NCI-H146 (cell line): ENCODE measurements at places on chromosomes 4 and X.

- no peak for DNase-seq
These were observed 1.1 kb downstream of the XIAP start for GRCh38 chrX:123860983-123861382.

DNA sequence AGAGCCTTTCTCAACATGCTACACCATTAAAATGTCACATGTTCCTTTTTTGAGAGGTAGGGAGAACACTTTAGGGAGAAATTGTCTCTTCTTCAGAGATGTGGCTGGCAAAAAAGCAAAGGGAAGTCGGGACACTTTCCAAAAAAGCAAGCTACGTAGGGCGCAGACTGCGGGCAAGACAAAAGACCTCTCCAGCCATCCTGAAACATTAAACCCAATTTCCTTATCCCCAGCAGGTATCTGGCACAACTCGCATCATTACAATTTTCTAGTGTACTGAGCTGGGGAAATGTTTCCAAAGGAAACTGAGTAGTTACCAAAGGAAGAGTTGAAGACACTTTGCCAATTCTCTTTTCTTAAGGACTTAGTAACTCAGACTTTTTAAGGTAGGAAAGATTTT, 116.0 kb downstream of the PACRGL start:
- DNase-seq, result no peak

DNA sequence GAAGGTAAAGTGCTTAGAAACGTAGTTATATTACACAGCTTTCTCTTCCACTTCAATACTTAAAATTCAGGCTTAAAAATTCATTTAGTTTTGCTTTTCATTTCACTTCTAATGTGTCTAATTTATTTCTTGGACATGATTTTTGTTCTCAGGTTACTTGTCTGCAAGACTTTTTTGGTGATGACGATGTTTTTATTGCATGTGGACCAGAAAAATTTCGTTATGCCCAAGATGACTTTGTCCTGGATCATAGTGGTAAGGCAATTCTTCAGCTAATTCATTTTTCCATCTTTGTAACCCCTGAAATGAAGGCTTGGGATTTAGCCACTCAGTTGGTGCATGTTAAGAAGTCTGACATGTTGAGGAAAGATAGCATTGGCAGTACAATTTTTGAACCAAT, 114.7 kb downstream of the DCLK2 start:
- no peak for DNase-seq

- DNase-seq, result no peak
These were observed 42.8 kb downstream of the BCORL1 start for GRCh38 chrX:130025256-130025655.

DNA sequence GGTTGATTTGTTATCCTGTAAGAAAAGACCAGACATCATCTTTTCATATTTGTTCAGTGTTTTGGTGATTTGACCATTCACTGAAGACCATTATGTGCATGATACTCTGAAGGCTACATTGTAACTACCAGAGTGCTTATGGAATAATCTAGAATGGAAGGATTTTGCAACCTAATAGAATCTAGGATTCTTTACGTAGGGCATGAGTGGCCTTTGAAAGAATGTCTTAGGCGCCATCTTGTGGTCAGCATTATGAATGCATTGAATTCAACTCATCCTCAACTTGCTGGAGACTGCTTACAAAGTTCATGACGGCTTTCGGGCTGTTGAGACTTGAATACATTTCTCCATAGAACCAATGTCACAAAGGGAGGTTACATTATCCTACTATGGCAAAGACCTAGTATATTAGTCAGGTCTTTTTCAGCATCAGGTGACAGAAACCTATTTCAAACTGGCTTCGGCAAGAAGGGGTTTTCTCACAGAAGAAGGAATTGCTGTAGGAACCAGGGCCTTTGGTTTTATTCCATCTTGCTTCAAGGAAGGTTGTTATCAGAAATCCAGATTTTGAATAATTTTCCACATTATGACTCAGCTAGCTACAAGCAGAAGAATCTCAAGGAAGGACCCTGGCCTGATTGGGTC, 104.1 kb downstream of the GPAT3 start:
- DNase-seq, result peak; percentile 1

- DNase-seq, result no peak
These were observed 497 bp upstream of the GRPEL1 start for GRCh38 chr4:7068279-7068842.

- DNase-seq, result no peak
These were observed 763.0 kb downstream of the DMD start for GRCh38 chrX:32448320-32448719.

GRCh38 chrX:71118985-71119535, 664 bp downstream of the MED12 start:
- peak; percentile 8 for DNase-seq

DNA sequence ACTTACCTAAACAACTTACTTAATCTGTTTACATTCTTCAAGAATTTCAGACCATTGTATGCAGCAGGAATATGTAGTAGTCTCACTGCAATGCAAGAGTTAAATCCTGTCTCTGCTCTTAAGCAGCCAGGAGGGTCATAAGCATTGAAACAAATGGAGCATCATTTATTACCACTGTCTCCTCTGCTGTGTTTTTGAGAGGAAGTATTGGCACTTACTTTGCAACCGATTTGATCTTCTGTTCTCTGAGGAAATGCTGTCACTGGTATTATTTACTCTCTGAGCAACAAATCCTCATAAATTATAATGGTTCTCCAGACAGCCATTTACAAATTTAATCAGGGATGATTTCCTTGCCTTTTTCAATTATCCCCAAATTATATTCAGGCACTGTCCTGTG, 1367.1 kb downstream of the STIM2 start:
- DNase-seq, result no peak

DNA sequence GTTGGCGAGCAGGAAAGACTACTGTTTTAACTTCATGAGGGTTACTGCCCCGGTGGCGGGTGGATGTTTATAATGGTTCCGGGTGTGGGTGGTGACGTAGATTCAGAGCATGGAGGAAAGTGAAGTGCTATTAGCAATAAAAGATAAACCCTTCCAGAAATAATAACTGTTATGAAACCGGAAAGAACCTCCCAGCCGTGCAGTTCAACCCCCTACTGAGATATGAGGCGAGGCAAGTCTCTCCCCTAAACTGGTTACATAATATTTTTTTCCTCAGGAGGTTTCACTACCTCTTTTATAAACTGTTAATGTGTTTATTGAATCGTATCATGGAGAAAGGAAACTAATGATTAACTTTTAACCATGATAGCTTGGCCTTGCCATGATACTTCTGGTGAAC, 33.9 kb upstream of the STIM2 start:
- no peak for DNase-seq

- no peak for DNase-seq
These were observed 242.7 kb downstream of the BCOR start for GRCh38 chrX:39854772-39855747.

- peak; percentile 3 for DNase-seq
These were observed 80.3 kb upstream of the LSM6 start for GRCh38 chr4:146095091-146095690.

GRCh38 chr4:94927696-94928095, 169.9 kb downstream of the BMPR1B start:
- DNase-seq, result no peak

DNA sequence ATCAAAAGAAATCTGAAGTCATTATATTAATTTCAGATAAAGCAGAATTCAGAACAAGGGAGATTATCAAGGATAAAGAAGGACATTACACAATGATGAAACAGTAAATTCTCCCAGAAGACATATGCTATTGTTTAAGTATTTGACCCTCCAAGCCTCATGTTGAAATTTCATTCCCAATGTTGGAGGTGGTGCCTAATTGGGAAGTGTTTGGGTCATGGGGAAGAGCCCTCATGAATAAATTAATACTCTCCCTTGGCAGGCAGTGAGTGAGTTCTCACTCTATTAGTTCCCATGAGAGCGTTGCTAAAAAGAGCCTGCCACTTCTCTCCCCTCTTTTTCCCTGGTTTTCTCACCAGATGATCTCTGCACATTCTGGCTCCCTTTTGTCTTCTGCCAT, 249.9 kb upstream of the GRIA3 start:
- DNase-seq, result no peak

- DNase-seq, result no peak
These were observed 67.4 kb upstream of the CLCN4 start for GRCh38 chrX:10089378-10089795.

DNA sequence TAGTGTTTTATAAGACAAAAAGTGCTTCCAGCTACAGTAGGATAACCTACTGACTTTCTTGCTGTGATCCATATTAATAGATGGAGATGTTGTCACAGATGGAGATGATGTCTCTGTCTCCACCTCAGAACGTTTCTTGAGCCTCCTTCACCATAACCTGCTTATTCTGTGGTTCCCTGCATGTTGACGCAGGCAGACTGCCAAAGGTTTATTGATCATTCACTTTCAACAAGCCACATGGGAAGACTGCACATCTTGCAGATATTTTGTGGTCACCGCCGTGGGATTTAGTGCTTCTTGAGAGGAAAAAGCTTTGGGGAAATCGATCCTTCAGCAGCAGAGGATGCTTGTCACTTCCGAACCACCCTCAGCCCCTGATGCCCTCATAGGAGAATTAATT, 943.0 kb upstream of the PRKX start:
- DNase-seq, result no peak

- no peak for DNase-seq
These were observed 9.5 kb downstream of the CXCL13 start for GRCh38 chr4:77615153-77615552.

DNA sequence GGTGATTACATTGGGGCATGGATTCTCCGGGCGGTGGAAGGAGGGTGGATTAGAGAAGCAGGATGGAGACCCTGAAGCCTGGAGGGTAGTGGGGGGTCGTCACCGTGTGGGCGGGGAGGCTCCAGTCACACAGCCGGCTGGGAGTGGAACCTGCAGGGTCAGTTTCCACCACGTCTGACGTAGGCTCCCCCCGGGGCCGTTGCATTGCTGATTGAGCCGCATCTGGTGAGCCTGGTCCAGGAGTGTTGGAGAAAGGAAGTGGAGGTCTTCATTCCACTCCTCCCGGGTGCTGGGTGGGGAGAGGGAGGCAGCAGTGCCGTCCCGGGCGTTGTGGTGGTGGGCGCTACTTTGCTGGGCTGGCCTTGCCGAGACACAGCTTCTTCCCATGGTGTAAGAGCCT, 28.1 kb downstream of the TBC1D14 start:
- no peak for DNase-seq

- DNase-seq, result no peak
These were observed 74.3 kb upstream of the KCTD8 start for GRCh38 chr4:44522761-44523445.

DNA sequence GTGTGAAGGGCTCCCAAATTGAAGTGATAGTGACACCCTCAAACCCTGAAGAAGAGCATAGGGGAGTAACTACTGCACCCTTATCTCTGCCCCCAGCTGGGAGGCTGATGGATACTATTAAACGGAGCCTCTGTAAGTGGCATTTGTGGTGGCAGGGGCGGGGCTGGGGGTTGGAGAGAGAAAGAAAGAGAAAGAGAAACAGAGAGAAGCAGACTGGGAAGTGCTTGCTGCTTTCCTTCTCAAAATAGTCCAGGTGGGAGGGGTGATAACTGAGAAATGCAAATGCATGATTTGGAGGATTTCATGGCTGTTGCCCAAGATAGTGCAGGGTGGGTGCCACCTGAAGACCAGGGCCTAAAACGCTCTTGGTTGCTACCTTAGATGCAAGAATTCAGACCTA, 253.5 kb upstream of the GATB start:
- no peak for DNase-seq

GRCh38 chr4:61202638-61203435, 2.7 kb downstream of the ADGRL3 start:
- peak; percentile 89 for DNase-seq

GRCh38 chr4:5340991-5341451, 289.7 kb downstream of the STK32B start:
- DNase-seq, result no peak

- no peak for DNase-seq
These were observed 55.2 kb downstream of the ELF4 start for GRCh38 chrX:130055103-130055502.

DNA sequence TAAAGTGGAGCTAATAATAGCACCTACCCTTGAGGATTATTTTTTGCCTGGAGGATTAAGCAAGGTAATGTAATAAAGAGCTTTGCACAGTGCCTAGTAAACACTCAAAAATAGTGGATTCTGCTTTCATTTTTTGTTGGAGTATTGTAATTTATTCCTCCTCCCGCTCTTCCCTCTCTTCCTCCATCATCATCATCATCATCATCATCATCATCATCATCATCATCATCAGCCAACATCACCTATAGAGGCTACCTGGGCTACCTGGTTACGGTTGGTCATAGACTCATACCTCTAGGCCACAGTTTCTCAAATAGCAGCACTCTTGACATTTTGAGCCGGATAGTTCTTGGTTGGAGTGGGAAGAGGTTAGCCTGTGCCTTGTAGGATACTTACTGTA, 126.9 kb upstream of the TEX13A start:
- no peak for DNase-seq
